ENCODE measurements at places on chromosomes 12 and 14. TPM values are rescaled to one million over a fixed set of nuclear protein-coding genes. Genes with fewer than 3 reads are reported as not detected.

The SALL2 gene
- 9.8 TPM for total RNA-seq

The RD3L gene
- total RNA-seq, result not detected

The MMP19 gene
- total RNA-seq, result 21.6 TPM

The KRT8 gene
- 22.8 TPM for total RNA-seq

The TAS2R19 gene
- total RNA-seq, result 6.4 TPM

The WSCD2 gene
- 4.2 TPM for total RNA-seq

The MANSC4 gene
- not detected for total RNA-seq

The ACVRL1 gene
- total RNA-seq, result 115 TPM

The STX2 gene
- 16.5 TPM for total RNA-seq

The DPY19L2 gene
- 9.6 TPM for total RNA-seq

The FAM222A gene
- 1.5 TPM for total RNA-seq

The CACNA2D4 gene
- total RNA-seq, result 2.2 TPM

The IAPP gene
- not detected for total RNA-seq

The NIN gene
- 29.5 TPM for total RNA-seq

The ACRBP gene
- 0.74 TPM for total RNA-seq

The DEPDC4 gene
- total RNA-seq, result not detected

The OR4E2 gene
- total RNA-seq, result not detected

The KCNMB4 gene
- 2.7 TPM for total RNA-seq

The RNASE3 gene
- not detected for total RNA-seq

The KRT2 gene
- total RNA-seq, result 2.0 TPM

The DCAF11 gene
- 75.6 TPM for total RNA-seq

The RIMKLB gene
- total RNA-seq, result 44.7 TPM

The KCNC2 gene
- 0.25 TPM for total RNA-seq

The TCL1B gene
- total RNA-seq, result not detected

The NRIP2 gene
- 1.2 TPM for total RNA-seq

The EML1 gene
- 32.7 TPM for total RNA-seq

The KRT82 gene
- not detected for total RNA-seq

The KCNK10 gene
- total RNA-seq, result 0.25 TPM

The KRAS gene
- 9.6 TPM for total RNA-seq

The ART4 gene
- 0.98 TPM for total RNA-seq

The PRB2 gene
- total RNA-seq, result not detected

The FAM177A1 gene
- total RNA-seq, result 41.3 TPM

The SLC25A21 gene
- total RNA-seq, result 0.49 TPM

The OTUB2 gene
- 1.7 TPM for total RNA-seq

The ACIN1 gene
- 121 TPM for total RNA-seq

The TMEM119 gene
- total RNA-seq, result 34.6 TPM

The LPAR5 gene
- 7.4 TPM for total RNA-seq
